COLO829 (cell line): ENCODE measurements at places on chromosomes 7 and 10.

- no peak for DNase-seq
Observed at GRCh38 chr7:26777385-26777784, 87.0 kb downstream of the SKAP2 start.

- no peak for DNase-seq
Observed at GRCh38 chr7:113633073-113633472, 285.7 kb downstream of the PPP1R3A start.

- DNase-seq = no peak
Observed at GRCh38 chr10:59962756-59963155, 56.4 kb upstream of the CCDC6 start.

DNA sequence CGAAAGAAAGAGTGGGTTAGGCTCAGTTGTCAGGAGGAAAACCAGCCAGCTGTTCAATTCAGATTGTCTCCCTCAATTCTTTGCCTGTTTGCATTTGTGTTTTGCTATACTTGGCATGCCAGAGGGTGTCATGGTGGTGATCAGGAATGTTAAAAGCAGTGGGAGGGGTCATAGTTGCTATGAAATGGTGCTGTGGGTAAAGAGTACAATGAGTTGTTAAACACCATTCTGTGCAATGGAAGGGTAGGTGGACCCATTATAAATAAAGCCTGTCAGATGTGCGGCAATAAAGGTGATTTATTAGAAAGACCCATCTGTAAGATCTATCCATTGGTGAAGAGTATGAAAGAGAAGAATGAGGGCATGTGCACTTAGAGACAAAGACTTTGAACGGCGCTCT lies 82.2 kb downstream of the MRPL32 start:
- no peak for DNase-seq

GRCh38 chr7:142901426-142902259 lies 16.1 kb upstream of the TRPV6 start:
- DNase-seq = no peak

- no peak for DNase-seq
Observed at GRCh38 chr7:150945171-150945852, 32.8 kb downstream of the KCNH2 start.
